Activated B cell treated with CpG ODN at 0.5 μM for 24 hours (primary cell): ENCODE measurements at places on chromosomes 7 and 10. TPM values are rescaled to one million over a fixed set of nuclear protein-coding genes. Genes with fewer than 3 reads are reported as not detected.
A peak's percentile ranks its signal among the peaks of the same experiment; 100 is the strongest.

- DNase-seq: peak; percentile 51
Observed at GRCh38 chr10:71212318-71213126, at the start of gene UNC5B. TSS of gene UNC5B (plus strand) at chr10:71212570. CDS start at chr10:71212986, 416 bp downstream.

DNA sequence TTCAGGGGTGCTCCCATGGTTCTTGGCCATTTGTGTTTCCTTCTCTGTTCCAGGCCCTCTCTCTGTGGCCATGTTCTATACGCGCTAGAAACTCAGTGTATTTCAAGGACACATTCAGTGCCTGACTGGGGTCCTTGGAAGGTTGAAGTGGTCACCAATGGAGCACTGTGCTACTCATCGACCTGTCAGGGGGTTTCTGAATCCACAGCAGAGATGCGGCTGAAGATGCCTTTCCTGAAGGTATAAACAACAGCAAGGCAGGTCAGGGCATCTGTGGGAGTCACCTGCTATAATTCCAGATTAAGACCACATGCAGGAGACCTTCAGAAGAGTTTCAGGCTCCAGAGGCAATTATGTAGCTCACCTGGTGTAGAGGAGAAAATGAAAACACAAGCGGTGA is 86.8 kb upstream of the MGMT start:
- DNase-seq: no peak

DNA sequence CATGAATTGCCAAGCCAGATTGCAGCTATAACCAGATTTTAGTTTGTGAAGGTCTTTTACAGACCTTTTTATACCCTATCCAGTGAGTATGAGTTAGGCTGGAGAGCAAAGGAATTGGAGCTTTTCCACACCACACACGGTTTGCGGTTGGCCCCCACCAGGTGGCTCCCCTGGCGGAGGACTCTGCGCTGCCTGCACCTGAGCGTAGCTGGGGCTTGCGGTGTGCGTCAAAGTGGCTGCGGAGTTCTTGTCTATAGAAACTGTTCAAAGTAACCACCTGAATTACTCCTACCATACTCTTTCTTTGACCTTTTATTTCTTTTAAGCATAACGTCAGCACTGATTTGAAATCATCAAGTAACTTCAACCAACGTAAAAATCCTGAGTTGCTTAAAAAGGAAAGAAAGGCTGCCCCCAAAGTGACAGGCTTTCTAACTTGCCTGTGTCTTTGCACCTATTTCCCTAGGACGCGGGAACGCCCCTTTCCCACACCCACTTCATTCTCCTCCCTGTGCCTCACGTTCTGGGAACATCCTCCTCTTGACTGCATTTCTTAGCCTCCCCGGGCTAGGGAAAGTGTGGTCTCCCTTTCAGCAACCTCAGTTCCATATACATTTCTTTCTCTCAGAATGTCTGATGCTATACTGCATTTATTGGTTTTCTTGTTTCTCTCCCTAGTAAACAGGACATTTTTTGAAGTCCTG is 47.6 kb upstream of the TMEM72 start:
- no peak for DNase-seq

DNA sequence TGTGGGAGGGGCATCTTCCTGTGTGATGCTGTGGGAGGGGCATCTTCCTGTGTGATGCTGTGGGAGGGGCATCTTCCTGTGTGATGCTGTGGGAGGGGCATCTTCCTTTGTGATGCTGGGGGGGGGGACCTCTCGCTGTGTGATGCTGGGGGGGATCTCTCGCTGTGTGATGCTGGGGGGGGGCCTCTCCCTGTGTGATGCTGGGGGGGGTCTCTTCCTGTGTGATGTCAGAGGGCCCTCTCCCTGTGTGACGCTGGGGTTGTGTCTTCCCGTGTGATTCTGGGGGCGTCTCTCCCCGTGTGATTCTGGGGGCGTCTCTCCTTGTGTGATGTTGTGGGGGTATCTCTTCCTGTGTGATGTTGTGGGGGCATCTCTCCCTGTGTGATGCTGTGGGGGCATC is 27.9 kb upstream of the DPYSL4 start:
- no peak for DNase-seq

DNA sequence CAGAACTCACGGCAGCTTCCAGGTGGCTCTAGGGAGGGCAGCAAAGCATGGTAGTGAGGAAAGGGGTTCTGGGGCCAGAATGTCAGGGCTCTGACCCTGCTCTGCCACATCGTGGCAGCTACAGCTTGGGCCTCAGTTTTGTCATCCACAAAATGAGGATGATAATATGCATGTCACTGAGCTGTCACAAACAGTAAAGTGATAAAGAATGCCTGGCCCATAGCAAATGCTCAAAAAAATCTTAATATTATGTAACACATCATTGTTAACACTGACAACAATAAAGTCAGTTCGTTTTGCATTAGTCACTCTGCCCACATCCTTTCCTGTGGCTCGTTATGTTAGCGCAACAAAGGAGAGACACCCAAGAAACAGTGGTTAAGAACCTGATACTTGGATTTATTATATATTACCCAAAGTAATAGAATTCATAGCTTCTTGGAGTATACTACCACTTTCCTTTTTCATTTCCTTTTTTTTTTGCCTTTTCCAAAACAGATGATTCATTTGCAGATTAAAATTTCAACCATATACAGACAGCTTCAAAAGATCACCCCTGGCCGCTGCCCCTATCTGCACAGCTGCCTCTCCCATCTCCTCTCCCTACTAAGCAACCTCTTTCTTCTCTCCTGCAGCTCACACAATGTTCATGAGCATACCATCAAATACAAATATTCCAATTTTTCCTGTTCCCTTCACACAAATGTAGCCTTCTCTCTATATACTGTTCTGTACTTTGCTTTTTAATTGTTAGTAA is 45.5 kb upstream of the DDC start:
- DNase-seq: no peak

Gene TMEM130
- 0.31 TPM in 1 of 2 replicates, not detected in the other for total RNA-seq

Gene ERVW-1
- not detected in 2 replicates for total RNA-seq

Gene FOXP2
- not detected in 2 replicates for total RNA-seq

DNA sequence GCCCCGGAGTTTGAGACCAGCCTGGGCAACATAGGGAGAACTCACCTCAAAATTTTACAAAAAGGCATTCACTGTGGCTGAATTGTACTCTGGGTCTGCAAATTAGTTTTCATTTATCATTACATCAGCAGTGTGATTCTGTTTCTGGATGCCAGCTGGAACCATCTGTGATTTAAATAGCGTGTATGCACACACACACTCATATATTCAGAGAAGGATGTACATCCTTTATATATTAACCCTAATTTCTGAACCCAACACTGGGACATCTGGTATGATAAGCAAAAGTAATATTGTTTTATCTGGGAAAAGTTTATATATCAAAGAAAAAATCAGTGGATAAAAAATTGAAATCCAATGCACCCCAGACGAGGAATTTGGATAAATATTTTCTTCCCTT is 33.8 kb upstream of the LYZL1 start:
- DNase-seq: no peak

- DNase-seq: no peak
Observed at GRCh38 chr7:90492250-90492649, 22.8 kb downstream of the PTTG1IP2 start.

- DNase-seq: no peak
Observed at GRCh38 chr10:110508806-110509544, 11.3 kb downstream of the DUSP5 start.

DNA sequence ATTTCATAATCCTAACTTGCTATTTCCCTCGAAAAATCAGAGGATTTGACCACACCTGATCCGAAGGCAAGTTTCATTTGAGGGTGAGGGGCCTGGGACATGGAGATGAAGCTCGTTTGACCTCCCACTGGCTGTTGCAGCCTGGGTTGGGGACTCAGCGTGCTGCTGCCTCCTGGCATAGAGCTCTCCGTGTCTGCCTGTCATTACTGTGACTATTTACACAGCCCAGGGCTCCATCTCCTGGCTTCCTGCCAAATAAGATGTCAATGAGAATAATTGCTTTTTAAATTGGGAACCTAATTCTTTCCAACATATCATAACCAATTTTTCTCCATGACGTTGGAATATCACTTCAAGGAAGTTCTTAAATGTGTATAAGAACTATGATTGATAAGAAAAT is 139.3 kb upstream of the COBL start:
- DNase-seq: no peak

Gene FAM24B
- 7.3 and 10.0 TPM in 2 replicates for total RNA-seq

Gene ASZ1
- total RNA-seq: not detected in 2 replicates

GRCh38 chr7:14738086-14738485 is 164.5 kb downstream of the DGKB start:
- no peak for DNase-seq

Gene LIPK
- not detected in 2 replicates for total RNA-seq

Gene FANK1
- total RNA-seq: 0.20 and 0.42 TPM in 2 replicates

GRCh38 chr7:23350466-23350865 is 51.3 kb downstream of the MALSU1 start:
- no peak for DNase-seq

GRCh38 chr7:152395112-152395511 is 40.7 kb downstream of the KMT2C start:
- DNase-seq: no peak

Gene MDFIC
- 139 and 160 TPM in 2 replicates for total RNA-seq

DNA sequence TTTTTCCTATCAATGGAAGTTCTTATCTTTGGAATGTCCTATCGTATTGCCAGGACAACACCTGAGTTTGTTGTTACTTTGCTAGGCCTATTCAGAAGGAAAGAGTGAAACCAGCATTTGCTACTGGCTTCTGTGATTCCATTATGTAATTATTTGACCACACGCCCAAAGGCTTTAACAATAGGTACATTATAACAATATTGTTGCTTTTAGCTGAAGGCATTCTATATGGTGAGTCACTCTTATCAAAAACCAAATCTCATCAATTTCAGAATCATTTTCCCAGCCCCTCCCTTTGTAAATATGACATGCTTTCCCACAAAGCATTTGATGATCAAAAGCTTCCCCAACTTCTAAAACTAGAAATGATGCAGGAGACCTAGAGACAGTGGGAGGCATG is 294.4 kb upstream of the NEBL start:
- no peak for DNase-seq

Gene ZNF804B
- total RNA-seq: not detected in 2 replicates

Gene ERLIN1
- total RNA-seq: 5.6 and 7.6 TPM in 2 replicates

Gene ENO4
- total RNA-seq: 0.07 TPM in 1 of 2 replicates, not detected in the other

DNA sequence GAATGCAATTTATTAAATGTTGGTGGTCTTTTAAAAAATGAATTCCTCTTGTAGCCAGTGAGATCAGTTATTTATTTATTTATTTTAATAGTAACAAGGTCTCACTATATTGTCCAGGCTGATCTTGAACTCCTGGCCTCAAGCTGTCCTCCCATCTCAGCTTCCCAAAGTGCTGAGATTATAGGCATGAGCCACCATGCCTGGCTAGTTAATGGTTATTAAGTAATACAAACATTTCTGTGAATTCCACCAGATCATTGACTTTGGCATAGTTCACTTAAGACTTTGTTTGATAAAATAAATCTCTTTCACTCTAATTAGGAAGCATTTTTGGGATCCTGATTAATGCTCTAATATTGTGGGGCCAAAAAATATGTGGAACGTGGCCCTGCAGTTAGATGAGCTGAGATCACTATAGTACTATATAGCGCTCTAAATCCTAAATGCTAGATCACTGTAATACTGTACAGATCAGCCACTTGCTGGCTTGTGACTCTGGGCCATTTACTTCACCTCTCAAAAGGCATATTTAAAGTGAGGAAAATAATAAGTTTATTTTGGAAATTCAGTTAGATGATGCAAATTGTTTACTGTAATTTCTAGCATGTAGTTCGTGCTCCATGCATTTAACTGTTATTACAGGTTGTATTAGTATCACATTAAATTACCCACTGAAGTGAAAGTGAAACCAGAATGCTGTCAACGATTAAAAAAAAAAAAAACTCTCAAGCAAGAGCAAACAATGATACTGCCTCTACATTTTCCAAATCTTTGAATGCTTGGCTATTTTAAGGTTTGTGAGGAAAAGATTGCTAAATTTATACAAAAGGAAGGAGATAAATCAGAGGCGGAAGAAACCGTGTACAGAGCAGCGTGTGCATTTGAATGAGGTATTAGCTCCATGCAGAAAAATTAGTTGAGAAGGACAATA is 15.9 kb upstream of the FAS start:
- no peak for DNase-seq
